ENCODE measurements at places on chromosomes 2 and 18. TPM values are rescaled to one million over a fixed set of nuclear protein-coding genes. Genes with fewer than 3 reads are reported as not detected.

CPS1 gene
- 2.7 TPM for total RNA-seq

UPP2 gene
- total RNA-seq: not detected

IL18R1 gene
- 1.2 TPM for total RNA-seq

ACAA2 gene
- 155 TPM for total RNA-seq

CCDC141 gene
- total RNA-seq: 97.5 TPM

DNA sequence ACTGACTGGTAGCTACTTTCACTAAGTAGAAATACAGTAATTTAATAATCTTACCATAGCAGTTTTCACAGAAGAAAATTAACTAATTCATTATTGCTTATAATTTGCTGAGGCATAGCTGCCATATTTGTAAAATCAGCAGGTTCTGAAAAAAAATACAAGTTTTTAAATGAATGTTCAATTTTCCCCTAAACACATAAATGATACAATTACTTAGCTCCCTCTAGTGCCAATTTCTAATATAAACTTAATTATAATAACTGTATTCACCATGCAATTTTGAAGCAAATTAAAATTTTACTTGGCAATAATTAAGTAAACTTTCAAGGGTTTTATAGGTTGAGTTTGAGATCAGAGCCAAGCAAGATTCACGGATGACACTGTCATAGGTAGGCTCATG lies 1321.6 kb upstream of the ACVR2A start:
- DNase-seq: no peak

- DNase-seq: no peak
Measured at GRCh38 chr2:198116756-198117155, 312.4 kb downstream of the PLCL1 start.

GRCh38 chr2:11357428-11357972 lies 13.1 kb upstream of the ROCK2 start:
- no peak for DNase-seq

GRCh38 chr2:67876176-67876575 lies 186.6 kb downstream of the C1D start:
- no peak for DNase-seq

GRCh38 chr2:48272199-48272598 lies 257.8 kb upstream of the STON1 start:
- DNase-seq: no peak

GRCh38 chr2:61946666-61947065 lies 41.2 kb downstream of the COMMD1 start:
- DNase-seq: no peak

DNA sequence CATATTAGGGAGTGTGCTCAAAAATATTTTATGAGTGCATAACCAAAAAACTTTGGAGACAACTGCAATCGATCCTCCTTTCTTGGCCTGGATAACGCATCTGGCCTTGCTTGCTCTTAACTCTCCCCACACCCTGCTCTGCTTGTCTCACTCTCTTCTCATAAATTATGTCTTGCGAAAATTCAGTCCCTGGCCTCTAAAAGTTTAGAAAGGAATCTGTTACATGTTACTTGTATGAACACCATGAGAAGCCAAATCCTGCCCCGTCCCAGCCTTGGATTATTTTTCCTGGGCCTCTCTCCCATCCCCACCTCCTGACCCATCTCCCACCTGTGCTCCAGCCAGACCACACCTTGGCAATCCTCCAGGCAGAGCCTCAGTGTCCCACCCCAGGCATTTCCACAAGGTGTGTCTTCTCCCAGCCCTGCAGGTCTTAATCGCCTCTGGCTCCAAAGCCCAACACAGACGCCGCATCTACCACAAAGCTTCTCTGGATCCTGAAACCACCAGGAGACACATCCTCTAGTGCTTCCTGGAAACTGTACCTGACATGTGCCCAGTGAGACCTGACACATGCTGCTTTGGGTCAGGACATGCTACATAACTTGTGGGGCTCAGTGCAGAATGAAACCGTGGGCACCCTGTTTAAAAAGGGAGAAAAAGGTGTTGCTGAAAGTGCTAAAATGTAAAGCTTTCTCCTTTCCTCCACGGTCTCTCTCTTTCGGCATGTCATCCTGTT lies 99.6 kb upstream of the ST3GAL5 start:
- DNase-seq: no peak

- DNase-seq: no peak
Measured at GRCh38 chr18:70107091-70107490, 98.4 kb downstream of the RTTN start.

DNA sequence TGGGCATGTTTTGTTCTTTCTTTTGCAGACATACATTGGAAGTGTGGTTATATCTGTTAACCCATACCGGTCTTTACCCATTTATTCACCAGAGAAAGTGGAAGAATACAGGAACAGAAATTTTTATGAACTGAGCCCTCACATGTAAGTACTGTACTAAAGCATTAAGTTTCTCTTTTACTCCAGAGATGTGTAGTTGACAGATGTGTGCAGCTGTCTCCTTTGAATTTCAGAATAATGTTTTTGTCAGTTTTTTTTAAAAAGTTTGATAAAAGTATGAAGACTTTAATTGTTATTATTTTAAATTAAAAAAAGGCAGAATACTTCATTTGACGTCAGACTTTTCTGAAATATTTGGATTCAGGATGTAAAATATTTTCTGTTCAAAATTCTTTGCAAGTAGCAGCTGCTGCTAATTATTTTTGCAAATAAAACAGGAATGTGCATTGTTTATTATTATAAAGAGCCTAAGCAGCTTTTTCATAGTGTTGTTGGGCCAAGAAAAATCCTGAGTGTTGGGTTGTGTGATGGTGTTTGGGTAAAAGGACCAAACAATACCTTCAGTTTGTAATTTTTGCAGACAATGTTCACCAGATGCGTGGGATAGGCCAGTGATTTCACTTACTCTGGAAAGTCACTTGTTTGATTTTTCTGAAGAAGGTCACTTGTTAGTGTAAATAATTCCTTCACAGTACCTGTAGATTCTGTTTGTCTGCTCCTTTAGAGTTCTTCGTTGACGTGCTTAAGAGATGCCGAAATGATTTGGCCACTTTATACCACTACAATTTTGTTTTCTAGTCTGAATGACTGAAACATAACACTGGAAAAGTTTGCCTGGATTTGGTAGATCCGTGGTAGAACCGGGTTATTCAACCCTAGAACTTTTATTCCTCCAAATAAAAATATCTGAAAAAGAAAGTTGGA lies 51.1 kb downstream of the MYO1B start:
- no peak for DNase-seq

DNA sequence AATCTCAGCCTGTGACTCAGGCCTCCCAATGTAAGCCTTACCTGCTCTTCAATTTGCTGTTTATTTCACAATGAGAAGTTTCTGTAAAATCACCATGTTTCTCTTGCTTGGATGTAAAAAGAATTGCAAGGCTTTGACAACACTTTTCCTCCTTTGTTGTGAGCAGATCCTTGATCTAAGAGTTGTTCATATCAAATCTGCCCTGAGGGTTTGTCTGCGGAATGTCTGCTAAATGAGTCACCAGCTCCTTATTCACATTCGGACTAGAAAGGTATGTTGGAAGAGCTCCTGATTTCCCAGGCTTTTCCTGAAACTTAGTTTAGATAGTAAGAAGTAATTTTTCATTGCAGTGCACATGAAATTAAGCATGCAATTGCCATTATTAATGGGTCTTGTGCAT lies 268.2 kb upstream of the TCF4 start:
- DNase-seq: no peak

All from left cardiac atrium (tissue), 4 donors.